ENCODE measurements at places on chromosomes 6 and 20.

- DNase-seq, result no peak
Measured at GRCh38 chr6:39830444-39830843, 38.3 kb downstream of the DAAM2 start.

DNA sequence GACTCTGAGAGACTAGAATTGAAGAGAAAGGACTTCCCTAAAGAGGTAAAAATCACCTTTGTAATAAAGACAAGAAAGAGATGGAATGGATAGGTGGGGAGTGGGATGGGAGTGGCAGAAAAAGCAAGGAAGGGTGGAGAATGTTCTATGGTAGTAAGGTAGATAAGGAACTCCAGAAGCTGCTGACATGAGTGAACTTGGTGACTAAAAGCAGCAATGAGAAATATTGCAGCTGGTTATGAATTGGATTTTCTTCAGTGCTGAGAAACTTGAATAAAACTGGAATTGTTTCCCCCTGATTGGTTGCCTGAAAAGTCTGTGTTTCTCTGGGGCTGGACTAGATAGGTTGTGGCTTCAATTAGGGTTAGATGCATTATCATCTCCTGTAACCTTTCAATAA lies 15.7 kb upstream of the DTNBP1 start:
- no peak for DNase-seq

GRCh38 chr6:153028286-153028685 lies 25.8 kb upstream of the MTRF1L start:
- no peak for DNase-seq

DNA sequence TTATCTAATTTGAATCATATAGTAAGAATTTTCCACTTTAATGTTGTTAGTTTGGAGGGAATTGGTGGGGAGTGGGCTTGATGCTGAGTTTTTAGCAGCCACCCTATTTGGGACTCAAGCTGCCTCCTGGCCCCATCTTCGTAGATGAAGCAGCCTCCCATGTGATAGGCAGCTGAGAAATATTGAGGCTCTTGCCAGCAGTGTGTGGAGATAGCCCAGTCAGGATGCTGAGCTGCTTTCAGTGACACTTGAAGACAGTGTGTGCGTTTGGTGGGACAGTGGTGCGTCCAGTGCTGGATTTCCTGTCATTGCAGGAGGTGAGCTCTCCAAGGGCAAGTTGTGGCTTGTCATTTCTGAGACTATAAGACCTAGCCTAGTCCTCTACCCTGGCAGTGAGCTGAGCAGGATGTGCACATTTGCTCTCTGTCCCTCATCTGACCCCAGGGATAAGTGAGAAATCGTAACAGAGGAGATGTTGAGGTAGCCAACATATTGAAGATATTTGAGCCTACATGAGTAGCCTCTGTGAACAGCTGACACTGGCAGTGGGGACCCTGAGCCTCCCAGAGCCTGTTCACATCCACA lies 47.9 kb upstream of the RNF8 start:
- DNase-seq, result no peak

GRCh38 chr6:8579372-8579771 lies 144.0 kb upstream of the SLC35B3 start:
- no peak for DNase-seq

DNA sequence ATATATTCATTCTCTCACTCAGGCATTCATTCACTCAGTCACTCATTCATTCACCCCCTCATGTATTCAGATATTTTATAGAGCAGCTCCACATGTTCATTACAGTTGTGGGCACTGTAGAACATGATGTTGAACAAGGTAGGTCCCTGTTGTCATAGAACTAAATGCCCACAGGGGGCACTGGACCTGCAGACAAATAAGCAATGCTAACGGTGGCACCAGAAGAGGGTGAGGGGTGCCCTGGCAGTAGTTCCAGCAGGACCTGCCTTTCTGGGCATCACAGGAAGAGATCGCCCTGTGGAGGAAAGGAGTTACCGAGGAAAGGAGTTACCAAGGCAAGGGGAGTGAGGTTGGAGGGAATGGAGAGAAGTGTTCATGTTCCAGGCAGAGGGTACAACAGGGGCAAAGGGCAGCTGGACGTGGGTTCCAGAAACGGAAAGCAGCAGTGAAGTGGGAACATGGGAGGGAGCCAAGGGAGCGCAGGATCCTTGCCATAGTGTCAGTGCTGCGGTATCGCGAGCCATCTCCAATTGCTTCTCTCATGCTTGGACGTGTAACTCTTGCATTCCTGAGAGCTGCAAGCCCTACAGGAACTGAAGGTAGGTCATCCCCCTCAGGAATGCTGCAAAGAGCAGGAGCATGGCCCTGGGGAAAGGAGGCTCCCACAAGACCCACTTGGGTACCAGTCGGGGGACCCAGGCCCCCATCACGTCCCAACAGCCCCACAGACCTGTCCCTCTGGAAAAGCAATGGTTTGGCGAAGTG lies 128.2 kb downstream of the EDN3 start:
- DNase-seq, result no peak

Data from T-helper 2 cell (primary cell).